Stimulated activated CD4-positive, alpha-beta T cell treated with anti-CD3 and anti-CD28 coated beads, TNF-alpha, amount 100 ng/mL, for 1 hour (primary cell): ENCODE measurements at places on chromosomes 12 and 14.

DNA sequence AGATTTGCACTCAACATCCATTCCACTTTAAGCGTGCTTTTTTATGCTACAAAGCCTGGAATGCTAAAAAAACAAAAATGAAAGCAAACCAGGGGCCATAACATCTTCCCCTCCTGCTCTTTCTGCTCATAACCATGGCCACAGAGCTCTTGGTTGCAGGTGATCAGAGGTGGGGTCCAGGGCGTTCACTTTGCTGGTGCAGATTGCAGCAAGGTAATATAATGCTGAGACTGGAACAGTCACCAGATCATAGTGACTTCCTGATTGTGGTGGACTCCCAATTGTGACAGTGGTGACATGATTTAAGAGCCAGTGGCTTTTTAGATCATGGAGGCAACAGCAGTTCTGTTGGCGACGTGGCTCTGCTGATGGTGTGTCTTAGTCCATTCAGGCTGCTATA lies 115.0 kb upstream of the CPM start:
- no peak for DNase-seq

- no peak for DNase-seq
These were observed 100.9 kb upstream of the PRB2 start for GRCh38 chr12:11496157-11496851.

DNA sequence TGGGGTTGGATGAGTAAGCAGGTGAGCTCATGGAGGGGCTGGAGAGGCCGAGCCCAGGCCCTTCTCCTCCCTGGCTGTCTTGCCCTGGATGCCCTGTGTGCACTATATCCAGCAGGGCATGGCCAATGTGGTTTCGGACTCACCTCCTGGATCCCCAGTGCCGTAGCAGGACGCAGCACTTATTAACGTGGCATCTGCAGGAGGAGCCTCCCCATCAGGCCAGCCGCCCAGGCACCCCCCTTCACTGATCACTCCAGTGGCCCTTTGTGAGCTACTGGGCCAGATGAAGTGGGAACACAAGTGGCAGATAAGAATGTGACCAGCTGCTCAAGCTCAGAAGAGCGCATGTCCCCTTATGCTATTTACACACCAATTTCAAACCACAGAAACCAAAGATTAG lies 43.1 kb upstream of the DICER1 start:
- no peak for DNase-seq

- no peak for DNase-seq
These were observed 679 bp downstream of the BDKRB2 start for GRCh38 chr14:96205059-96205977.

- no peak for DNase-seq
These were observed 205.3 kb upstream of the PRICKLE1 start for GRCh38 chr12:42794806-42795205.

DNA sequence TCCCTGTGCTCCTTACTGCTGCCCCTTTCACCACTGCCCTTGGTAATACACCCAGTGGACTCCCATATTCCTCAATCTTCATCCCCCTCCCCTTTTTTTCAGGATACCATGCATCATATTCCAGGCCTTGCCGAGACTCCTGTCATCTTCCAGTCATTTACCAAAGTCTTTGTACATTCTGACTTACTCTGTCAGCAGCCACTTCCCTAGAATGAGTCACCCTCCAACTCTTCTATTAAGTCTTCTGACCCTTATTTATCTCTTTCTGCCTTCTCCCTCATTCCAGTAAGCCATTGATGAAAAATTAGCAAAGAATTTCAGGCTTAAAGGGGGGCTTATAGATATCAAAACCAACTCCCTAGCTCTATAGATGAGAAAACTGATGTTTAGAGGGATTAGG lies 128.0 kb downstream of the STXBP6 start:
- DNase-seq: no peak

- DNase-seq: no peak
These were observed 199.7 kb upstream of the HMGA2 start for GRCh38 chr12:65624554-65625086.

- DNase-seq: no peak
These were observed 243.8 kb upstream of the PWP1 start for GRCh38 chr12:107441665-107442300.

- DNase-seq: peak; percentile 35
These were observed 164.8 kb downstream of the ZFP36L1 start for GRCh38 chr14:68627868-68628604.

GRCh38 chr12:1606021-1606622 lies 11.7 kb upstream of the FBXL14 start:
- peak; percentile 36 for DNase-seq

GRCh38 chr12:29102741-29103140 lies 46.3 kb upstream of the FAR2 start:
- DNase-seq: no peak

- no peak for DNase-seq
These were observed 31.8 kb downstream of the ATXN3 start for GRCh38 chr14:92074555-92074954.

DNA sequence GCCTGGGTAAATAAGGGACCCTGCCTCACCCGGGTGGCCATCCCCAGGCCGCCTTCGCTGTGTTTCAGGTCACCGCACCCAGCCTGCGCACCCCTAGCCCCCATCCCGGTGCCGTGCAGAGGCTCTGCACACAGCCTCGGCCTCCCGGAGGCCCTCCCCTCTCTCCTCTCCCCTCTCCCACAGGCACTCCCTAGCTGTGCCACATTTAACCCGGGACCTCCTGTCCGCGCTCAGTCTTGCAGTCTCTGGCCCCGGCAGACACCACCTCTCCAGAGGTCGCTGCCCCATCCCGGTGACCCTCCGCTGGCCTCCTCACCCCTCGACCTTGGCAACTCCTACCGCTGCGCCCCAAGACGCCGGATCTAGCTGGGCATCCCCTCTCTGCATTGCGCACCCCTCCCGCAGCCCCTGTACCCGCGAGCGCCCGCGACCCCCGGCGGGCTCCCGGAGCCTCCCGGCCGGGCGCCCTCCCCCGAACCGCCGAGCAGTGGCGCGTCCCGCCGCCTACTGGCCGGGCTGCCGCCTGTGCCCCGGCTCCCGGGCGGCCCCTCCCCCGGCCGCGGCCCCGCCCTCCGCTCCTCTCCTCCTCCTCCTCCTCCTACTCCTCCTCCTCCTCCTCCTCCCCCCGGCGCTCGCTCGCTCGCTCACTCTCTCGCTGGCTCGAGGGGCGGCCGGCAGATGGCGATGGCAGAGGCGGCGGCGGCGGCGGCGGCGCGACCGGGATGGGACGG lies 120.7 kb downstream of the AACS start:
- no peak for DNase-seq

GRCh38 chr12:130117701-130118100 lies 44.6 kb upstream of the FZD10 start:
- no peak for DNase-seq

DNA sequence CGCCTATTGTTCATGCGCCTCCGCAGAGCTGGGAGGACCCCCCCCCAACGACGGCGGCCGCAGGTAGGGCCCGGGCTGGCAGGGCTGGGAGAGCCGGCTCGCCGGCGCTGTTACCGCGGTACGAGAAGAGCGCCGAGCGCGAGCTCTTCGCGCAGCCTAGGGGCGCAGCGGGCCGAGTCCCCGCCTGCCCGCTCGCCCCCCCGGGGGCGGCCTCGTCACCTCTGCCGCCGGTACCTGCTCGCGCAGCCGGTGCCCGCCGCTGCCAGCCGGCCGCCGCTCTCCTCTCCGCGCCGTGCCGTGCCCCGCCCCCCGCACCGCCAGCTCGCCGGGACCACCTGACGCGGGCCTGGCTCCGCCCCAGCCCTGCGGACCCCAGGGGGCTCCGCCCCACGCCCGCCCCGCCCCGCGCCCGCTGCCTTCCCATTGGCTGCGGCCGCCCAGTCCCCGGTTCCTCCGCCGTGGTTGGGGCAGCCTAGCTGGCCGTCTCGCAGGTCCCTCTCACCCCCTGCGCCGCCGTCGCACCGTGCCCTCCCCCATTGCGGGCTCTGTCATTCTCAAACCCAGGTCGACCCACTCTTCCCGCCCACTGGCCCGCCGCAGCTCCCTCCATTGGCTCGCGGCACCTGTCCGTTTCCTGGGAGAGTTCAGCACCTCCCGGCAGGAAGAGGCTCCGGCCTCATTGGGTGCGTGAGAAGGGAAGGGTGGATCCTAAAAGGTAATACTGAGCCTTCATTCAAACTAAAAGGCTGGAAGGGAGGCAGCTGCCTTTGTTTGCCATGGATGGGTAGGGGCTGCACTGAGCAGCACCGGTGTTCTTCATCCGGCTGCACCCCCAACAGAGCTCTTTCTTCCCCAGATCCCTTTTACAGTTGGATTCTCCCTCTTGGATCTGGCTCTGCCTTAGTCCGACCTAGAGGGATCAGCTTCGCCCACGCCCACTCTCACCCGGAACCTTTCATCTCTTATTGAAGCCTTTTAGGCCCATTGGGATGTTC lies at the start of gene MAP3K9:
Gene MAP3K9, minus strand, starts transcription at position 289 of the 995 bp plus-strand sequence. CDS start 342 bp downstream, outside the sequence.
- peak; percentile 53 for DNase-seq

DNA sequence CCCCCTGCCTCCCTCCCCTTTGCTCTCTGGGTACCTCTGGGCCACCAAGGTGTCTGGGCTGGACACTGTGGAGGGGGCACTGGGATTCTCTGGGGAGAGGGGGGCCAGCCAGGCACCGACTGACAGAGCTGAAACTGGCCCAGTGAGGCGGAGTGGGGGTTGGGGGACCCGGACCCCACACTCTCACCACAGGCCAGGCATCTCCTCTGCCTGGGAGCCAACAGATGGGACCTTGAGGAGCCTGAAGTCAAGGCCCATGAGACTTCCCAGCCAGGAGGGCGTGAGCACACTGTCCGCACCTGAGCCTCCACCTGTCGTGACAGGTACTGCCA lies 39.8 kb upstream of the PPP1R13B start:
- no peak for DNase-seq

GRCh38 chr14:68266998-68267397 lies 447.4 kb downstream of the RAD51B start:
- DNase-seq: no peak

DNA sequence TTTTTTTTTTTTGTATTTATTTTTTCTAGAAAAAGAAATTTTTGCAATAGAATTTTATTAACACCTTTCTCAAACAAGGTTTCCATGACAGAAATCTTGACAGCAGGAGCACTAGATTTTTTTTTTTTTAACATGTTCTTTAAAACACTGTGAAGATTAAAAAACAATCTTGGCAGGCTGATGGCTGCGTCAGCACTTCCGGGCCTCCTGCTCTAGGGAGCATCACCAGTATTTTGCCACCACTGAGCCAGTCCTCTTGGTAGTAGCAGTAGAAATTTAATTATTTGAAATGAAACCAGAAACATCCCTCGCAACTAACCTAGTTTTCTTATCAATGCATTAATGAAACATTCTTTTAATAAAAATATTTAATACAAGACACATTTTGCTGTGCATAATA lies 99.6 kb downstream of the APAF1 start:
- DNase-seq: no peak

GRCh38 chr12:96425951-96426350 lies 25.7 kb upstream of the CDK17 start:
- DNase-seq: no peak

DNA sequence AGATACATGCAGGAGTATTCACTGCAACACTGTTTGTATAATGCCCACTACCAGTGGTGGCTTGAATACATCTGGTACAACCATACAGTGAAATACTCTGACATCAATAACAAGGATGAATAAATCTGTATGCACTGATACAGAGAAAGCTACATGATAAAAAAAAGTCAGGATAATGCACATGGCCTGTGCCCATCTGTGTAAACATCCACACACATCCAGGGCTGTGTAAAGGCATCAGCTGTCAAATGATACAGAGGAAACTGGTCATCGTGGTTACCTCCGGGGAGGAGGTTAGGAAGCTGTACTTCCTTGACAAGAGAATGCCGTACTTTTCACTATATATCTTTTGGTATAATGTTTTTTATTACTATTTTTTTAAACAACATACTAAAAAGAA lies 176.6 kb downstream of the FOXN3 start:
- no peak for DNase-seq
